ENCODE measurements at places on chromosomes 12 and 14.
A peak's percentile ranks its signal among the peaks of the same experiment; 100 is the strongest.

- DNase-seq: no peak
These were observed 38.7 kb upstream of the ZNF641 start for GRCh38 chr12:48389409-48389808.

- DNase-seq: no peak
These were observed 17.9 kb downstream of the DERA start for GRCh38 chr12:15928870-15929571.

DNA sequence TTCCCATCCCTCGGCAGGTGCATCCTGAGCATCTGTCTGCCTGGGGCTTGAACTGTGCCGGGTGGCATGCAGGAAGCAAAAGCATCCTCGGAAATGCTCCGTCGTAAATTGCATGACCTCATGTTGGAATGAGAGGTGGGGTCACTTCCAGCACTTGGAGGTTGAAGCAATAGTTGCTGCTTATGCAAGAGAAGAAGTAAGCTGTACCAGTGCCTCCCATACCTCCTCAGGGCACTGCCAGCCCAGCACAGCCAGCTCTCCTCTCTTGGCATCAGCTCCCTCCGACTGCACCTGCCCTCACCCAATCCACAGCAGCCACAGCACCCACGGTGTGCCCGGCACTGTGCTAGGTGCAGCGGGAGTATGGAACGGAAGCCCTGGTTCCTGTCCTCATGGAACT, 11.5 kb downstream of the TEAD4 start:
- DNase-seq: peak; percentile 41

- no peak for DNase-seq
These were observed 32.0 kb downstream of the EAPP start for GRCh38 chr14:34507459-34507858.

DNA sequence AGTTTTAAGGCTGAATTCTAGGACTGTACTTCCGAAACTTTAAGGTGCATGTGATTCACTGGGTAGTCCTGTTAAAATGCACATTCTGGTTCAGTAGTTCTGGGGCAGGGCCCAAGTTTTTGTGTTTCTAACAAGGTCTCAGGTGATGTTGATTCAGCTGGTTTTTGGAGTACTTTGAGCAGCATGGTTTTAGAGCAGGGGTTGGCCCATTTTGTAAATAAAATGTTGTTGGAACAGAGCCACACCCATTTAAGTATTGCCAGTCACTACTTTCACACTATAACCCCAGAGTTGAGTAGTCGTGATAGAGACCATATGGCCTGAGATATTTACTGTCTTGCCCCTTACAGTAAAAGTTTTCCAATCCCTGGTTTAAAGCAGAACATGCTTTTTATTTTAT, 111.3 kb downstream of the SYNE2 start:
- DNase-seq: no peak

- no peak for DNase-seq
These were observed 20.5 kb upstream of the FBRSL1 start for GRCh38 chr12:132469423-132469822.

- DNase-seq: no peak
These were observed 480.4 kb downstream of the DIO2 start for GRCh38 chr14:79730953-79731352.

- no peak for DNase-seq
These were observed 322.9 kb downstream of the TMEM117 start for GRCh38 chr12:44158746-44159145.

- DNase-seq: no peak
These were observed 56.1 kb downstream of the CAPZA3 start for GRCh38 chr12:18794000-18794399.

DNA sequence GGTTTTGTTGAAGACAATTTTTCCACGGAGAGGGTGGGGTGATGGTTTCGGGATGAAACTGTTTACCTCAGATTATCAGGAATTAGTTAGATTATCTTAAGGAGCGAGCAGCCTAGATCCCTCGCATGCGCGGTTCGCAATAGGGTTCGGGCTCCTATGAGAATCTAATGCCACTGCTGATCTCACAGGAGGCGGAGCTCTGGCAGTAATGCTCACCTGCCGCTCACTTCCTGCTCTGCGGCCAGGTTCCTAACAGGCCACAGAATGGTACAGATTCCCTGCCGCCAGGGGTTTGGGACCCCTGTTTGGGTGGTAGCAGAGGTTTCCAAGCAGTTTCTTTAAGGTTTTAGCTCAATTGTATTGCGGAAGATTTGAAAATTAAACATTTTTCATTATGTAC, 439.8 kb upstream of the OR4E1 start:
- no peak for DNase-seq

DNA sequence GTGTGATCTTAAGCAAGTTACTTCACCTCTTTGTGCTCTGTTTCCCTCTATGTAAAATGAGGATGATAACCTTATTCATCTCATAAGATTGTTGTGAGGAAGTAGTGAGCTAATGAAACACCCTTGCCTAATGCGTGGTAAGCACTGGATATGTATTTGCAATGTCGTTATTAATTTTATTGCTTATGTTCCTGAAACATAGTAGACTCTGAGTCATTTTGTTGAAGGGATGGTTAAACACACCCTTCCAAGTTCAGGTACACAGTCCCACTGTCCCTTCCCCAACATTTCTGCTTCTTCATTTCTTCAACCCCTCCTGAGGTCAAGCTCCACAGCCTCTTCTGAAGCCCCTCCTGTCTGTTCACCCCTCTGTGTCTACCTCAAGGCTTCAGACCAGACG, 40.2 kb upstream of the FAM222A start:
- no peak for DNase-seq

DNA sequence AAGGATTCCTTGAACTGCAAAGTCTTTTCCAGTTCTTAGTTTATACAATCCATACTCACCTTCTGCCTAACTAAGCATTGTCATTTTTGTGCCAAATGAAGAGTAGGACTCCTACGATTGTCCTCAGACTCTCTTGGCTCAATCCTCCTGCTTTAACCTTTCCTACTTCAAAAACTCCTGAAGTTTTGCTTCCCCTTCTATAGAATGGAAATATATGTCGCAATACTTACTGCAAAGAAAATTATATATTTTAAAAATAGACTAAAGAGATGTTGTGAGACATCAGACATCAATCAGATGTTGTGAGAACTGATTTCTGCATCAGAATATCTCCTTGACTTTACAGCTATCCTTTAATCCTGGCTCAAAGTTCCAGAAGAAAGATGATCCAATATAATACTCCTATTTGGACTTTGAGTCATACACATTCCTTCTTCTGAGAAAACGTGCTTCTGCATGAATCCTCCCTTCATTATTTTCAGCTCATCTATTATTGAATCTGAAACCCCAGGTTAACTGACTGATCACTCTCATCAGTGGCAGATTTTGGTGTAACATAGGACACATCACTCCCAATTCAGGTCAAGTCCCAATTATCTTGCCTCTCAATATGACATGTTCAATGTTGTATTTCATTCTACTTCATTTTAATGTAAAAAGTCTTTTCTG, 48.8 kb downstream of the A2M start:
- no peak for DNase-seq

GRCh38 chr14:24289649-24290280, 9.8 kb downstream of the DHRS1 start:
- no peak for DNase-seq

DNA sequence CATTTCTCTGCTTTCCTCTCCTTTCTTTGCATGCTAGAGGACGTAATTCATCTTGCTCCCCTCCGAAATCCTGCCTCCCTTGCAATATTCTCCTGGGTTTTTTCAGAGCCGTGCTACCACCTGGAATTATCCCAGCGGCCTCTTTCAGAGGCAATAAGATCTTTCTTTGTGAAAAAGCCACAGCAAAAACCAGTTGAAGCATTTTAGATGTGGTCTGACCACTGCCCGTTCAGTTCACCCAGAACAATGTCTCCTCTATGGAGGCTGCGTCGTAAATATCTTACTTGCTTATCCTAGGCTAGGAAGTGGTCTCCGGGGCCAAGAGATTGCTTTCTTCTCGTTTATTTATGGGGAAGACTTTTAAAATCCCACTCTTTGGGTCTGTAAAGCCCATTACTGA, 85.8 kb downstream of the TBX5 start:
- DNase-seq: no peak

- no peak for DNase-seq
These were observed 89.8 kb downstream of the SLC15A5 start for GRCh38 chr12:16187660-16188059.

DNA sequence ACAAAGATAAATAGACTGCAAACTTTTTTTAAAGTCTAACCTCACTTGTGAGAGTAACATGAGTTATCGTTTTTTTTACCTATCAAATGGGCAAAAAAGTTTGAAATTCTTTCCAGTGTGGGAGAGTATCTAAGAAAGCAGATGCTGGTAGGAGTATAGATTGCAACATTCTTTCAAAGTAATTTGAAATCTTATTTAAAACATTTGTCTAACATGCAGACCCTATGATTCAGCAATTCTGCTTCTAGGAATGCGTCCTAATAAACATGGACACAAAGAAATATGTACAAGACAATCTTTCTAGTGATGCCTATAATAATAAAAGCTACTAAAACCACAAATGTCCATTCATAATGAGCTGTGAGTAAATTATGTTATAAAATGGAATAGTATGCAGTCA, 110.4 kb upstream of the TMCC3 start:
- DNase-seq: no peak

GRCh38 chr12:89936631-89937030, 228.0 kb upstream of the ATP2B1 start:
- no peak for DNase-seq

DNA sequence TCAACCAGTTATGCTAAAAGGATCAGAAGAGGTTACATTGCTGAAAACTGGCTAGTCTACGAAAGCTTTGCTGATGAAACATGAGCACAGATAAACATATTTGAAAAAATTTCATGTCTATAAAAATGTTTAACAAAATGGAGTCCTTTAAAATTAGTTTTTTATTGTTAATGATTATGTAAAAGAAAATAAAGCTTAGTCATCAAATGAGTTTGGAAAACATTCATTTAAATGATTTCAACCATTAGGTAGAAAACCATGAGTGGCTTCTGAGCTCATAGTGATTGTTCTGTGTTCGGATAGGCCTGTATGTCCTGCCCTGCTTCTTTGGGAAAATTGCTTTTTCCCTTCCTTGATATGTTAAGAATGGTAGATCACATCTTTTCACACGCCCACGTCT, 584 bp upstream of the CD163L1 start:
- DNase-seq: no peak

DNA sequence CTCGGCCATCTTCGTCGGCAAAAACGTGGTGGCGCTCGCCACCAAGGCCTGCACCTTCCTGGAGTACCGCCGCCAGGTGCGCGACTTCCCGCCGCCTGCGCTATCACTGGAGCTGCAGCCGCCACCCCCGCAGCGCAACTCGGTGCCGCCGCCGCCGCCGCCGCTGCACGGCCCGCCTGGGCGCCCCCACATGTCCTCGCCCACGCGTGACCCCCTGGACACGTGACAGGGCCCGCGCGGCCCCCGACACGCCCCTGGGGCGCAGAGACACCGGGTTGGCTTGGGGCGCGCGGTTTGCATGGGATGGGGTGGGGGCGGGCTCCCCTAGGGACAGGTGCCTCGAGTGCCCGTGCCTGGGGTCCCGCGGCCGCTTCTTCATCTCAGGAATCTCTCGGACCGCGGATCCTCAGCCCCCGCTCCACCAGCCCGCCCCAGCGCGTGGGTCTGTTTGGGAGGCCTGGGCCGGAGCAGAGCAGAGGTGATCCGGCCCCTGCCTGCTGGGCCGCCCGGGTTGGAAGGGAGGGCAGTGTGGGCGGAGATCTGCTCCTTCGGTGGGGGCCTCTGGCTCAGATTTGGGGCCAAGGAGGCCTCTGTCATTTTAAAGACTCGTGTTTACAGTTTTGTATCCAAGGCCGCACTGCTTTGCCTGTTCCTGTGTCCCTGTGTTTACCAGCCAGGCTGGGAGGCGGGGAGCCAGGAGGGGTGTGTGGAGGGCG, 3.3 kb downstream of the TMEM121 start:
- DNase-seq: no peak

GRCh38 chr12:51534216-51535074, 56.6 kb upstream of the SCN8A start:
- DNase-seq: no peak

- no peak for DNase-seq
These were observed 582.5 kb downstream of the NRXN3 start for GRCh38 chr14:78752518-78753188.

GRCh38 chr12:69509308-69509736, 39.1 kb downstream of the FRS2 start:
- DNase-seq: no peak

DNA sequence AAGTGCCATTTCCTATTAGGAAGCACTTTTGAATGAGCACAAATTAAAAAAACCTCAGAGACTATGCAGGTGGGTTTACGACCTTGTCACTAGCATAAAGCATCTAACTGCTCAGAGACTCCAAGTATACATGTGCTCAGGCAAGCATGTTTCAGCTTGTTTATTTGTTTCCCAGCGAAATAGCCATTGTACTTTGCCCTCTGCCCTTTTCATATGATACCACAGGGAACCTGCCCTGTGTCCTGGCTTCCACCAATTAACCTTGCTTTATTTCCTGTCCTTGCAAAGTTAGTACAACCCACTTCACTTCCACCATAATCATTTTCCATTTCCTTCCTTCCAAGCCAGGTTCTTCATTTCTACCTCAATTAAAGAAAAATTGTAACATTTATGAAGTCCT, 194.9 kb downstream of the DUSP6 start:
- no peak for DNase-seq

DNA sequence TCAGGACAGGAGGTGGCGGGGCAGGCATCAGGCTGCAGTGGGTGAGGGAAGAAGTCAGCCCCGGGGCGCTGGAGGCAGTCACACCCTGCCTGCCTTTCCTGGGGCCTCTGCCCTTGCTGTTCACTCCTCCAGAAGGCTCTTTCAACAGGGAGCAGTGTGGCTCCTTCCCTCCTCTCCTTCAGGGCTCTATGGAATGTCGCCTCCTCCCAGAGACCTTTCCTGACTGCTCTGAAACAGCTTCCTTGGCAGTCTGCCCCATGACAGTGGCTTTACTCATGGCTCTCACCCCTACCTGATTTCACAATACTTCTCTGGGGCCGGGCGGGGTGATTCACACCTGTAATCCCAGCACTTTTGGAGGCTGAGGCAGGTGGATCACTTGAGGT, 7.1 kb downstream of the RHOF start:
- peak; percentile 64 for DNase-seq

DNA sequence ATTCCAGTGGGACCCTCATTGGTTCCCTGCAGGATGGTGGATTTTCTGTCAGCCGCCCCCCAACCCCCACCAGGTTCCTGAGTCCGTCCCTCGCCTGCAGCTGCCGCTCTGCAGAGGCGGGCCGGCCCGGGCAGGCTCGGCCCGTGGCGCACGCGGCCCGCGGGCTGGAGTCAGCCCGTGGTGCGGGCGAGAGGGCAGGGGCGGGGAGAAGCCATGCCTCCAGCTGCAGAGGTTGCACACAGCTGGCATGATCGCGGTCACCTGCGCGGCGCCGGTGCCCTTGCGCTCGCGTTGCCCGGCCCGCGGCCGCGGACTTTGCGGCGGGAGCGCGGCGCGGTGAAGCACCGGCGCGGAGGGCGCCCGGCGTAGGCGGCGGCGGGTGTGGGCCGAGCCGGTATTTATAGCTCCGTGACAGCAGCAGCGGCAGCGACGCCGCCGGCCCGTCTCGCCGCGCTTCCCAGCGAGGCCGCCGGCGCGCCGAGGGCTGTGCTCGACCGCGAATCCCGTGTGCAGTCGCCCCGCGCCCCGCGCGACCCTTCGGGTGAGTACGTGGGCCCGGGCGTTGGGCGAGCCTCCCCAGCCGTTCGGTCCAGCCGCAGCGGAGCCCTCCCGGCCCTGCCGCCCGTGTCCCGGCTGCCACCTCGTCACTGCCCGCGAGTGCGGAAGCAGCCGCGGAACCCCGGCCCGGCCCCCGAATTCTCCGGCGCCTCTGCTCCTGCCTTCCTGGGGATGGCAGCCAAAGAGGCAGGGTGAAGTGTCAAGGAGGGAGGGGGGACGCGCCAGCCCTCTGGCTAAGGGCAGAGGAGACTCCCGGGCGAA, at the start of gene TMEM117:
Gene TMEM117, plus strand, starts transcription at position 426 of the 819 bp plus-strand sequence.
- peak; percentile 42 for DNase-seq

Measured in HTR-8/SVneo (cell line).